ENCODE measurements at places on chromosomes 13 and 19.

- DNase-seq, result no peak
These were observed 10.0 kb upstream of the FFAR2 start for GRCh38 chr19:35438096-35438495.

GRCh38 chr13:45240143-45240542 is 39.3 kb upstream of the KCTD4 start:
- DNase-seq, result no peak

DNA sequence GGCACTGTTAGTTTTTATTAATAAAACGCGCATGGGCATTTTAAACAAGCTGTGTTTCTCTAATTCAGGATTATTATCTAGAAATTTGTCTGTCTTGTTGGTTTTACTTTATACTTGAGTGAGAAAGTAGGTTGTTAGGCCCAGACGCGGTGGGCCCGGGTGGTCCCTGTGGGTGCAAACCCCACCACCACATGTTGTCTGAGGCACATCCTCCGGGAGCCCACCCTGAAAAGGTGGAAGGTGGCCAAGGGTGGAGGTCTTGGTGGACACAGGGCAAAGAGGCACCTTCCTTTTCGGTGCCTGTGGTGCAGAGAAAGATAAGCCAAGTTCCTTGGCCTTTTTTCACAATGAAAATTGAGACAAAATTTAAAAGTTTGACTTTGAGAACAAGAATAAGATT is 16.6 kb downstream of the ATP4B start:
- no peak for DNase-seq

GRCh38 chr19:35908973-35909683 is 1.0 kb upstream of the TYROBP start:
- DNase-seq, result no peak

GRCh38 chr19:42474743-42475142 is 32.0 kb upstream of the CXCL17 start:
- DNase-seq, result no peak

DNA sequence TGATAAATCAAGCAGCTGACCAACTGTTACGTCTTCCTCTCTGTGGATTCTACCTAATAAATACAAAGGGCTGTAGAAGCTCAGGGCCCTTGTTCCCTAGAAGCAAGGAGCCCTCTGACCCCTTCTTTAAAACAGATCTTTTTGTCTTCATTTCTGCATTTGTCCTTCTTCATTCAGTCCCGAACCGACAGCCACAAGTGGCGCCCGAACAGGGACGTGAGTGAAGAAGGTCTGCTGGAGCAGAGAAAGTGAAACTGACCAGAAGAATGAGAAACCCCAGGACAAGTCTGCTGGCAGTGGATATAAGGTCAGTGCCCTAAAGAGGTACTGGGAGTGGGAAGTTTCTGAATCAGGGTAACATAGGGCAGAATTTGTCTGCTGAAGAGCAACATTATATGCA is 13.1 kb downstream of the ZNF773 start:
- DNase-seq, result no peak

DNA sequence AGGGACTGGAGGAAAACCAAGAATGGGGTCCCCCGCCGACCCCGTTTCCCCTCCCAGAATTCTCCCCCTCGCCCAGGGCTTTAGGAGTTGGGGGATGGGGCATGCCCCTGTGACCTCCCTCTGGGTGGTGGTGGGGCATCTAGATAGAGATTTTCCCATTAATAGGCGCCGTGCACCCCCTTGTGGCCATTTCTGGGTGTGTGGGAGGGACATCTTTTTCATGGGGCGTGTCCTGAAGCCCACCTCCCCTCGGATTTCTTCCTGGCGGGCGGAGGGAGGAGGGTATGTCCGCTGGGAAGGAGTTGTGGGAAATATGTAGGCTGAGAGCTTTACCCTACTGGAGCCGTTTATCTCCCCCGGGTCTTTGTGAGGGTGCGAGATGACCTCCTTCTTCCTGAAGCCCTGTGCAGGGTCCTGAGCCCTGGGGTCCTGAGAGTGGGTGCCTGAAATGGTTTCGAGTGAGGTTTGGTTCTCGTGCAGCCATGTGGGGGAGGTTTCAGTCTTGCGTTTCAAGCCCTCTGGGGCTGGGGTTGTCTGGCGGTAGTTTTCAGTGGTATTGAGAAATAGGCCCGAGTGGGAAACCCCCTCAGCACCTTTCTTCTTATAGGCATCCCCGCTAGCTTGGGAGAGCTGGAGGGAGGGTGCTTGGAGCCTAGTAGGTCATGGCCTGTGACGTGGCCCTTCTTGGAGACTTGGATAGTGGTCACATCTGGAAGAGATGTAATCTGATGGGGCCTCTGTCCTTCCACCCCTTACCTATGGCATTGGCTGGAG is 1.0 kb downstream of the PRMT1 start:
- DNase-seq, result peak; percentile 84

DNA sequence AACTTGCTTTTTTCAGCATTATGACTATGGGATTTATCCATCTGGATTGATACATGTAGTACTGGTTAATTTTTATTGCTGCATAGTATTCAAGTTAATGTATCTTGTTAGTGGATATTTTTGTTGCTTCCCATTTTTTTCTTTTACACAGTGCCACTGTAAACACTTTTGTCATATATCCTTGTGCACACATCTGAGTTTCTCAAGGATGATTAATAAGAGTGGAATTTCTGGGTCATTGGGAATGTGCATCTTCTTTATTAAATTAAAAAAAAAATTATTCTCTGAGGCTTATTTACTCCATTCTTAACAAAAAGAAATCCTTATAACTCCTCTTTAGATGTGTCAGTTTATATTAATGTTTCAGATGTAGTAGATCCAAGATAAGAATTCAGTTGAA is 27.3 kb downstream of the B3GLCT start:
- no peak for DNase-seq
